NB4 (cell line): ENCODE measurements at places on chromosomes 5 and 9.

DNA sequence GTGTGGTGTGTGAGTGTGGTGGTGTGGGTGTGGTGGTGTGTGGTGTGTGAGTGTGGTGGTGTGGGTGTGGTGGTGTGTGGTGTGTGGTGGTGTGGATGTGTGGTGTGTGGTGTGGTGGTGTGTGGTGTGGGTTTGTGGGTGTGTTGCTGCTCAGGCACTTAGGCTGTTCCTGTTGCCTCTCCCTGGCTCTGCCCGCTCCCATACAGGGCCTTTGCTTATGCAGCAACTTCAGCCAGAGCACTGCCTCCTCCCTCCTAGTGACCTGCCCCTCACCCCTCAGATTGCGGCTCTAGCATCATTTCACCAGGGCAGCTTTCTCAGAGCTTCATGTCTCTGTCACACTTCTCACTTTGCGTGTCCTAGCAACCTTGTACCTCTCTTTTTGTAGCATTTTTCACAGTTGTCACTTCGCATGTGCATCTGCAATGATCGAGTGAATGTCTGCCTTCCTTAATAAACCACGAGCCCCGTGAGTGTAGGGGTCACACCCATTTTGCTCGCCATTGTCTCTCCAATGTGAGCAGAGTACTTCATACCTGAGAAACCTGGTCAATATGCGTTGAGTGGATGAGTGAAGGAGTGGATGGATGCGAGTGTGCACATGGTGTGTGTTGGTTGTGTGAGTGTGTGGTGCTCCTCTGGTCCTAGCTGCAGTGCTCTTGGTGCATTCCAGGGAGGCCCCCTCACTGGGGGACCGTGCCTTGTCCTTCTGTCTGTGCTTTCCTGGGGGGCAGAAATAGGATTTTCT, 167.9 kb upstream of the PANK3 start:
- DNase-seq, result peak; percentile 5

DNA sequence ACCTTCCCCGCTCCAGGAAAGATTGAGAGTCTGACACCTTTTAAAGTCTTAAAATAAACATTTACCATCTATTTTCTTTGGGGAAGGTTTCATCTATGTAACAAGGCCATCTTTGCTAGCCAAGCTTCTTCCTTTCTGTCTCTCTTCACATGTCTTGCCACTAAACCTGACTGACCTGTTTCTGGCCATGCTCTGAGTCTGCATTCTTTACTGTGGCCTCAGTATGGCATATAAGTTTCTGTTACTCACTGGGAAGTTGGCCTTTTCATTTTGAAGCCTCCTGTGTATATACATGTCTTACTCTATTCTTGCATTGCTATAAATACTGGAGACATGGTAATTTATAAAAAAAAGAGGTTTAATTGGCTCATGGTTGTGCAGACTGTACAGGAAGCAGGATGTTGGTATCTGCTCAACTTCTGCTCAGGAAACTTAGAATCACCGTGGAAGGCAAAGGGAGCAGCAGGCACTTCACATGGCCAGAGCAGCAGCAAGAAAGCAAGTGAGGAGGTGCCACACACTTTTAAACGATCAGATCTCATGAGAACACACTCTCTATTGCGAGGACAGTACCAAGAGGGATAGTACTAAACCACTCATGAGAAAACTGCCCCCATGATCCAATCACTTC, 48.1 kb downstream of the KCNV2 start:
- DNase-seq, result peak; percentile 26

GRCh38 chr5:109297900-109298299, 111.9 kb downstream of the PJA2 start:
- DNase-seq, result no peak

- DNase-seq, result no peak
These were observed 560.6 kb downstream of the PRR16 start for GRCh38 chr5:121024416-121025311.

DNA sequence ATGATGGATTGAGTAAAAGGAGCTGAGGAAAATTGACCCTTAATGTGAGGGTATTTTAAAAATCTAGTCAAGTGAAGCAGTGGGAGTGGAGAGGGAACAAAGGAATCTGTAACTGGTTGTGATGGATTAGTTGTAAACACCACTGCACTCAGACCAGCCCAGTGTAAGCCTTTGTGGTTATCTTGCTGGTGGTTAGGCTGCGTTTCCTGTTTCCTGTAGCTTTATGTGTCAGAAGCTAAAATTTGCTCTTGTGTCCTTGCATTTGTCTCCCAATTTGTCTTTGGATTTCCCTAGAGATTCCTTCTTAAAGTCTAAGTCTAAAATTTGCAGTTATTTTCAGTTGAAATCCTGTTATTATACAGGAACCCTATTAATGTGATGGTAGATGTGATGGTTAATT, 6.3 kb downstream of the IFNA21 start:
- DNase-seq, result peak; percentile 91

GRCh38 chr9:28747351-28747985, 1174.2 kb upstream of the C9orf72 start:
- no peak for DNase-seq

- peak; percentile 18 for DNase-seq
These were observed 64.8 kb downstream of the ATP10B start for GRCh38 chr5:160787240-160787639.

GRCh38 chr9:109975574-109976295, 195.7 kb downstream of the PALM2AKAP2 start:
- DNase-seq, result no peak

DNA sequence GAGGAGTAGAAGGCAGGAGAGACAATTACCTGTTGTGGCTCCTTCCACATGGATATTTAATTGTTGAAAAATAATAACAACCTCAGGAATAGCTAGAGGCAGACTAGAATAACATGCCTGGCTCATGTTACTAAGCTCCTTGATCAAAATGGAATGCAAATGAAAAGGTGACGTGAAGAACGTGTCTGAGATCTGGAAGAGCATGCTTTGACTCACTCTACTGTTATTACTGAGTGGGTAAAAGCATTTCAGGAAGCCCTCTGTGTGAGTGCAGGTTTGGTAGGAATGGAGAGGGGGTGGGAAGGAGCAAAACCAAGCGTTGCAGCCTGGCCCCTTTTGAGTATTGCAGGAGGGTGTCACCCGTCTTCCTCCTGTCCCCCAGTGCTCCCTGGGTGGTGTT, 84.8 kb downstream of the EQTN start:
- no peak for DNase-seq

DNA sequence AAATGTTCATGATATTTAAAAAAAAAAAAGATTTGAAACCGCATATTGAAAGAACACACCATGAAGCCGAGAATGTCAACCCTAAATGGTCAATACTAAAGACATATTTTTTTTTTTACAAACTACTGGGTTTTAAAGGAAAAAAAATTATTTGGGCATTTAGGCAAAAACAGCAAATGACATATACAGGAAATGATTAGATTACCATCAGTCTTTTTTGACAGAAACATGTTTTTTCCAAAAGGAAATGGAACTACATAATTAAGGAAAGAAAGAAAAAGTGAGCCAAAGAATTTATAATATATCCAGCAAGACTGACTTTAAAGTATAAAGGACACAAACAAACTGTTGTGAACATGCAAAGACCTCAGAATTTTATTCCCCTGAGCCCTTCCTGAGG, 56.7 kb downstream of the RALGPS1 start:
- no peak for DNase-seq

DNA sequence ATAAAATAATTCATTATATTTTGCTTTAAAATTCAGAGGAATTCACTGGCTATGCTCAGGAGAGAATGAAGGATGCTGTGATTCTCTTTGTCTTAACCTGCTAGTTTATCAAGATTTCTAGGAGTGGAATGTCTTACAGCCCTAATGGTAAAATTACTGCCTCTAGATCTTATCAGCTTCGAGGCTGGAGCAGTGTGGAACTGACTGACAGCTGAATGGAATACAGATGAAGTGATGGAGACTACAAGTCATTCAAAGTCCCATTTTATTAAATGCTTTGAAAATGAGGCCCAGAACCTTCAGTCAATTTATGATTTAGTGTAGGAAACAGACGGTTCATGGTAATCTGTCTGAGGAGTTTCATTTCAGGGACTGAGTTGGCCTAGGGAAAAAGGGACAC, 202.1 kb downstream of the RFX3 start:
- no peak for DNase-seq

DNA sequence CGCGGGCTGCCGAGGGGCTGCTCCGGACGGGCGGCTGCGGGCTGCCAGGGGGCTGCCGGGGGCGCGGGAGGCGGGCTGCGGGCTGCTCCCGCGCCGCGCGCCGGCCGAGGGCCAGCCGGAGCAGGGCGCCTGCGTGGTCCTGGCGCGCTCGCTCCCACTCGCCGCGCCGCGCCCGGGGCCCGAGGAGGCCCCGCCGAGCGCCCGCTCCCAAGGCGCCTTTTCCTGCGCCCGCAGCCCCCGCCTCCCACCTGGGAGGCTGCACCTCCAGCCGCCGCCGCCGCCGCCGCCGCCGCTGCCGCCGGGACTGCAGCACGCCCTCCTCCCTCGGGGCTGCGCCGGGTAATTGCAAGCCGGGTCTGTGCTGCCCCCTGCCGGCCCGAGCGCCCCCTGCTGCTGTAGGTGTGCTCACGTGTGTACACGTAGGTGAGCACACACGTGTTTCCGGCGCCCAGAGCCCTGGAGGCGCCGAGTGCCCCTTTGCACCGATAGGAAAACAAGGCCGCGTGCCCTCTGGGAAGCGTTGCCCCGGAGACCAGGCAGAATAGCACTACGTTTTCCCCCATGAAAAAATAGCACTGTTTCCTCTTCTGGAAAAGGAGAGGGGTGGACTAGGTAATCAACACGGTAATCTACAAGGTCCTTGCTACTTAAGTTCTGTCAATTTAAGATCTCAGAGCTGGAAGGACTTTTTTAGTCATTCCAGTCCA, at the start of gene EPB41L4B:
EPB41L4B (minus strand) TSS at position 318 of the 707 bp plus-strand sequence. CDS start 613 bp downstream, outside the sequence.
- peak; percentile 83 for DNase-seq

GRCh38 chr5:96214442-96215197, 218.4 kb downstream of the PCSK1 start:
- no peak for DNase-seq

GRCh38 chr5:121378559-121379359, 472.9 kb upstream of the FTMT start:
- no peak for DNase-seq

GRCh38 chr9:37025071-37025822, 8.8 kb downstream of the PAX5 start:
- DNase-seq, result peak; percentile 21

DNA sequence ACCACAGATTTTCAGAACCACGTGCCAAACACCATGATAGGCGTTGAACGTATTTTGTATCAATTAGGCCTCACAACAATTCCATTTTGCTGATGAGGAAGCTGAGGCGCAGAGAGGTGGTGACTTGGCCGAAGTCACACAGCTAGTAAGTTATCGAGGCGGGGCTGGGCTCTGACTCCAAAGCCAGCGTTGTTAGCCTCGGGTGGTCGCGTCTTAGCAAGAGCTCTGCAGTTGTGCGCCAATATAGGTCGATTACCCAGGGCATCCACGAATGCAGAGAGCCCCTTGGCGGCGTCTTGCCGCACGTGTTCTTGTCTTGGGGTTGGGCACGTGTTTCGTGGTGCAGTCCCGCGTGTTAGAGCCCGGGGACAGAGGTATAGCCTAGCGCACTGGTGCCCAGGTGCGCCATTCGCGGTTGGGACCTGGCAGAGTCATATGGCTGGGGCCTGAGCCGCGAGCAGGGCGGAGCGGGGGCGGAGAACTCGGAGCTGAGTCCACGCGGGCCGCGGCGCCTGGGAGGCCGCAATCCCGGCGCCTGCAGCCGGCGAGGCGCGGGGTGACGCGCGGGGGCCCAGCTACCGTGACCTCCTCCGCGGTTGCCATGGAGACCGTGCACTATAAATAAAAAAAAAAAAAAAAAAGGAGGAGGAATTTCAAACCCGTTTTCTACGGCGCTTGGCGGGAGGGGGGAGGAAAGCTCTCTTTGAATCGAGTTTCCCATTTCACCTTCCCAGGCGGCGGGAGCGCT, 62.3 kb downstream of the CXXC5 start:
- DNase-seq, result peak; percentile 49

DNA sequence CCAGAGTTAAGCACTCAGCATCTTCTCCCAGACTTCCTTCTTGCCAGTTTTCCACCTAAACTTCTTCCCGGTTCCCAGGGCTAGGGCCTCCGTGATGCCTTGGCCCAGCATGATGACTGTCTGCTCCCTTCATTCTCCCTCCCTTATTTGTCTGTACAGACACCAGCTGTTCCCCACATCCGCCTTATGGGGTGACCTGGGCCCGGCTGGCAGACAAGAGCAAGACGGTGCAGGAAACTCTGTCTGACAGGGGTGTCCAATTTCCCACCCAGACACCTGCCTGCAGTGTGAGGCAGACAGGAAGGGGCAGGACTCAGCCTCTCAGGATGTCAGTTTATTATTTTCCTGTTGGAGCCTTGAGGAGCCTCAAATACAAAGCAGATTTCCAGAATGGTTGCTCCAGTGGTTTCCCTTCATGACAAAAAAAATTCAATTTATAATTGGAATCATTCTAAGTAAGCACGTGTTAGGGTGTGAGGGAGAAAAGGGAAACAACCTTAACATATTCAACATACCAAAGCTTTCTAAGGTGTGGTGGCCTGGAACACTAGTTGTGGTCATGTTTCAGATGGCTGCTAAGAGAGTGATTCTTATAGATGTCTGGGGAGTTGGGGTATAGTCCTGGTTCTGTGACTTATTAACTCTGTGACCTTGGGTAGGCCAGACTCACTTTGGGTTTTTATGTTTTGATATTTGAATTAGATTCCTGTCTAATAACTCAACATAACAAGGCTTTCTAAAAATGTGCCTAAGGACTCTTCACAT, 234.5 kb downstream of the PAPPA start:
- DNase-seq, result no peak

- DNase-seq, result no peak
These were observed 257.6 kb downstream of the TAF11L14 start for GRCh38 chr5:17891881-17892280.

- DNase-seq, result peak; percentile 57
These were observed 129.3 kb upstream of the LPCAT1 start for GRCh38 chr5:1652873-1653697.

GRCh38 chr5:55864606-55865541, 13.7 kb downstream of the IL31RA start:
- peak; percentile 93 for DNase-seq

DNA sequence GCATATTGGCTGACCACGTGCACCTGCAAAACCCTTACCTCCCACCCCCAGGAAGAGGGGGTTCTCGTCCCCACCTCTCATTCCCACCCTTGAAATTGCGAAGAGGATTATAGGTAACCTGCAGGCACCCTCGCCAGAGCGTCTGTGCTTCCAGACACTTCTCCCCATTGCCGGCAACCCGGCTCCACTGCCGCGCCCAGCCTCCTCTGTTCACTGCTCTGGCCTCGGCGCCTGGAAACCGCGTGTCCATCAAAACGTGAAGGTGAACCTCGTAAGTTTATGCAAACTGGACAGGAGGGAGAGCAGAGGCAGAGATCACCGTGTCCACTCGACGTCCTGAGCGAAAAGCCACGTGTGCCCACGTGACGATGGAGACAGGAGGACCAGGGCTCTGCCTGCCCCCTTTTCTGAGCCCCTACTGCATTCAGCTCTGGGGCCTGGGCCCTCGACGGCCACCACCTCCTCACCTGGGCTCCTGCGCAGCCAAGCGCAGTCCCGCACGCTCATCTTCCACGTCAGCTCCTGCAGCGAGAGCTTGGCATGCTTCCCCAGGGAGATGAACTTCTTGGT, 1.9 kb downstream of the TERT start:
- DNase-seq, result no peak

GRCh38 chr5:142235050-142235797, 89.6 kb downstream of the SPRY4 start:
- no peak for DNase-seq
